ENCODE measurements at places on chromosomes 7 and 10.
A peak's percentile ranks its signal among the peaks of the same experiment; 100 is the strongest.

- DNase-seq: peak; percentile 72
Observed at GRCh38 chr10:36492590-36493515, 632.5 kb upstream of the ANKRD30A start.

GRCh38 chr10:63415640-63416244 lies 50.0 kb downstream of the JMJD1C start:
- DNase-seq: no peak

- no peak for DNase-seq
Observed at GRCh38 chr7:136931169-136931867, 62.9 kb downstream of the CHRM2 start.

DNA sequence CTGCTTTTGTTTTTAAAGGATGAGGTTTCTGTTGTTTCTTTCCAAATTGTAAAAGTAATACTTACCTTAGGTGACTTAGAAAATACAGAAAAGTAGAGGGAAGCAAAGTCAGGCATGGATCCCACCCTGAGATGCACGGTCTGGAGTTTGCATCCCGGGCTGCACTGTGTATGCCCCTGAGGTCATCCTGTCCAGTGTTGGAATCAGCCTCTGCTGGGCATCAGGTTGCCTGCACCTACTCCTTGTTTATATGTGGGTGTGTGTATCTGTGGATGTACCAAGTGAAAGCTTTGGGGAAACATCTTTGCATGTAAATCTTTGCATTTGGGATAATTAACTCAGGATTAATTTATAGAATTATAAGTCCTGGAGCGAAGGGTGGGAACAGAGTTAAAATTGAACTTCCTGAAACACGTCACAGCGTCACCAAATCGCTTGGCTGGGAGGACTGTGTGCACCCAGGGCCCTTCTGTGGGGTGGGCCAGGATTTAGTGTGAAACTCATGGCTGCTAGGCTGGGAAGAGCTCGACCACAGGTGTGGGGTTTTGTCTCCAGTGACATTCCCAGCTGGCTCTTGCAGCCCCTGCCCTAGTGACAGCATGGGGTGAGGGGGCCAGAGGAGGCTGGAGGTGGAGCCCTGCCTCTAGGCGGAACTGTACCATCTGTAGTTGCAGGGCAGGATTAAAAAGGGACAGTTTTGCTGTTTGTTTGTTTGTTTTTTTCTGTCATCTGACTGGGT lies 27.9 kb downstream of the GTF2IRD1 start:
- DNase-seq: no peak

- DNase-seq: no peak
Observed at GRCh38 chr10:99513061-99513460, 19.7 kb upstream of the NKX2-3 start.

GRCh38 chr7:39248041-39248691 lies 270.5 kb downstream of the POU6F2 start:
- peak; percentile 38 for DNase-seq

GRCh38 chr10:42637648-42638054 lies 719 bp downstream of the ZNF33B start:
- no peak for DNase-seq

DNA sequence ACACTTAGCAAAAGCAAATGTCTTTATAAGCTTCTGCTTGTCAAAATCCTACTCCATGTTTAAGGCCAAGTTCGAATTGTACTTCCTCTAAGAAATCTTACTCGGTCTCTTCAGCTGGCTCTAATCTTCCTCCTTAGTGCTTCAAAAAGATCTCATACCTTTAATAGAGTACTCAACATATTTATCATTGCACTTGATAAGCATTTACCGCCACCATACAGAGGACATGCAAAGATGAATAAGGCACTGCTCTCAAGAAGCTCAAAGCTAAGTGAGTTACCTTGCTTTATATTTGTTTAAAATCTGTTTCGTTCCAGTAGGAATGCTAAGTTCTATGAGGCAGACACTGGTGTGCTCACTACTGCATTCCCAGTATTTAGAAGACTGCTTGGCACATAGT lies 61.9 kb upstream of the DNAJB12 start:
- no peak for DNase-seq

- no peak for DNase-seq
Observed at GRCh38 chr7:44283381-44284211, 41.8 kb downstream of the CAMK2B start.

DNA sequence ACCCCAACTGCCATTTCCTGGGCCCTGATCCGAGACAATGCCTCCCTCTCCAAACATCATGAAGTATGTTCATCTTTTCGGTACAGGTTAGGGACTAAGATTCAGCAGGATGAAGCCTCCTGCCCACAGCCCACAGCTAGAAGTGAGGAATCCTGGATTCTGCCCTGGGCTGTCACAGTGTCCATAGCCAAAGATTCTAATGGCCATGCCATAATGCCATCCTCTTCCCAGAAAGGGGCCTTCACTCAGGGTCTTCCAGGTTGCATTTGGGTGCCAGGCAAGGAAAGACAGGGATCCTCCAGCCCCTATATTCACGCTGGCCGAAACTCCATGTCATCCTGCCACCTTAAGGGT lies 15.7 kb upstream of the ZMIZ1 start:
- DNase-seq: no peak

DNA sequence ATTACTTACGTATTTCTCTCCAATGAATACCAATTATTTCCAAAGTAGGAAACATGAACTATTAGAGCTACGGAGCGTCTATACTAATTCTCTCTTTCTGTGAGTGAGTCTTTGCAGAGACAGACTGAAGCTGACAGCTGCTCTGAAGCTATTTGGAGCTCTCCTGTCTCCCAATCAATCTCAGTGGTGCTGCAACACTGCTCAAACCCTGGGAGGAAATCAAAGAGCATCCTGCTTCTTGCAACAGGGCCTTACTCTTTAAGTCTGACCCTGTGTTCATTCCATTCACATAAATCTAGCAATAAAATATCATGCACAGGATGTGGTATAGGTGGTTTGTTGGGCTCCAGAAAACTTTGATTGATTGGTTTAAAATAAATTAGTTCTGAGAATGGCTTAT lies 685.7 kb upstream of the IGFBP3 start:
- peak; percentile 59 for DNase-seq

DNA sequence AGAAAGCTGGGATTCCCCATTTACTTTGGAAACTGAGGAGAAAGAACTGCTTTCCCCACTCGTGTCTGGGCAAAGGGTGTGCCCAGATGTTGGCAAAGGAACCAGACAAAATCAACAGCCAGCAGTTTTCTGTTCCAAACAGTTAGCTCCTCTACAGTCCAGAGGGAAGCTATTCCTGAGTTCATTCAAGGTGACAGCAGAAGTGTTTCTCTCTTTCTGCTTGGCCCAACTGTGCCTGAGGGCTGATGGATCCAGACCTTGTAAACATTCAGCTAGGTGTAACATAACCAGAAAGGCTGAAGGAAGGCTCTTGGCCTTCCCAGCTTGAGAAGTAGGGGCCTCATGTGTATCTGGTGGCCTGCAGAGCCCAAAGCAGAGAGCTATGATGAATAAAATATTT lies 7.0 kb upstream of the ALDH18A1 start:
- DNase-seq: no peak

DNA sequence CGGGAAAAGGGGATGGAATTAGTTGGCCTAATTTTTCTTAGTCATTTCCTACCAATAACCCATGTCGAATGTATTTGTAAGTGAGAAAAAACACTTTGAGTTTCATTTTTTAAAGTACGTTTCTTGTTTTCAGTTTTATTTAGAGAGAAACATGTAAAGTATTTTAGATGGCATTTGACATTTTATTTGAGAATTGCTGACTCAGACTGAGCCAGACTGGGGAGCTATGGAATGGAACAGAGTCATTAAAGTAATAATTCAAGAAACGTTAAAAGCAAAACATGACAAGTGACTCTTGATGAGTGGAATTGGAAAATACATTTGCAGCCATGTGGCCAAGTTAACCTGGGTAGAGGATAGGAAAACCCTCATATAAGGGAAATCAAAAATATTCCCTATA lies 286.1 kb upstream of the NPSR1 start:
- DNase-seq: no peak

DNA sequence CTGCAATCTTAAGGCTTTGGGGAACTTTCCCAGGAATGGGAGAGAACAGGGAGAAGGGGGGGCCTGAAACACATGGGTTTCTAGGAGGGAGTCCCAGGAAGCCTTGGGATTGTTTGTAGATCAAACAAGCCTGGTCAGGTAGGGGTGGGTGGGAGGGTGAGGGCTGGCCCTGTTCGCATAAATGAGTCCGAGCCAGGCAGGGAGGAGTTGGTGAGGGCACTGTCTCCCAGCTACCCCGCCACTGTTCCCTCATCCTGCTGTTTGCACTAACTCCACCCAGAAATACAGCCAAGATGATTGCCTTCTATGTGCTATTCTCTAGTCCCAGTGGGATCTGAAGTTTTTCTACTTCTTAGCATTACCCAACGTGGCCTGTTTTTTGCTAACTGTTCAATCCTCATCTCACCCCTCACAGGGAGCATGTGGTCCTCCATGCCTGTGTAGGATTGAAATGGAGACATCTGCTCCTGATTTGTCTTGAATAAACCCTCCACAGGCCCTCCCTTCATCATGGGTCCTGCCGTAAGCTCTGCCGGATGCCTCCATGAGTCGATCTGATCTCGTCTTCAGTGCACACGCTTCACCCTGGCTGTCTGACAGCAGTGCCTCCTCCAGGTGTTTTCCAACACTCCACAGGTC lies 257.0 kb downstream of the COBL start:
- no peak for DNase-seq

DNA sequence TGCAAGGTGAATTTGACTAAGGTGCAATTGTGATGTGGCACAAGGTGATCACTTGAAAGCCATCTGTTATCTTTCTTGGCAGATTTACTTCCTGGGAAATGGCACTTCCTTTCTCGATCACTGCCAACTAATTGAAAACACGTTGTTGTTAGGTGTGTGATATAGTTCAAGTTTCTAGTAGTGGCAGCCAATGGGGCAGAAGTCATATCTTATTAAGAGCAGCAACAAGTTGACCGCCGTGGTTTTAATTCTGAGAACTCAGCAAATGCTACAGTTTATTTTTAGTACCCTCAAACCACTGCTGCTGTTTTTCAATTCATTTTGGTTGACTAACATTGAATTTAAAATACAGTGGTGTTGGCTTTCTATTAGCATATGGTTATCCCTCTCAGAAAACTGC lies 1.6 kb downstream of the CHN2 start:
- DNase-seq: no peak

GRCh38 chr7:79453558-79454360 lies at the start of gene MAGI2:
TSS of gene MAGI2 (minus strand) at chr7:79453667. CDS start at chr7:79453320, 347 bp downstream.
- peak; percentile 77 for DNase-seq

DNA sequence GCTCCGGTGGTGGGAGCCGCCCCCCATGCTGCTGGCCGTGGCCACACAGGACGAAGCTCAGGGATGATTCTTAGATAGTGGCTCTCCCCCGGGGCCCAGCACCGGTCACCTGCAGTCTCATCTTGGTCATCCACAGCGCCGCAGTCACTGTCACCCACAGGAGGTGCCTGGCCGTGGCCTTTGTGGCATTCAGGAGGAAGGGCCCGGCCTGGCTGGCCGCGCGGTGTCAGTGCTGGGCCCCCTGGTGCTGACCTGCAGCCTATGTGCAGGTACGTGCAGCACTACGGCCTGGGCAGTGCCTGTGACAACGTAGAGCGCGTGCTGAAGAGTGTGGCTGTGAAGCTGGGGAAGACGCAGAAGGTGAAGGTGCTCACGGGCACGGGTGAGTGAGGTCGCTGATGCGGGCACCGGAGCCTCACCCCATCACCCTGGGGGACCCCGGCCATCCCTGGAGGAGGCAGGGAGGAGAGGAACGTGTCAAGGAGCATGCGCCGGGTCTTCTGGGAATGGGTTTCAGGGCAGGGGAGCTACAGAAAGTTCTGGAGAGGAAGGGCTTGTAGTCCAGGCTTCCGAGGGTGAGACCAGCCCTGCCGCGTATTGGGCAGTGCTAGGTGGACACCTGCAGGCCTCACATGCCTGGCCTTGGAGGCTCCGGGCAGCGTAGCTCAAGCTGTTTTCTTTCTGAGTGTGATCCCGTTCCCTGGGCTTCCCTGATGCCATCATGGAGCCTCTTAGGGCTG lies 5.0 kb downstream of the SPRN start:
- no peak for DNase-seq

DNA sequence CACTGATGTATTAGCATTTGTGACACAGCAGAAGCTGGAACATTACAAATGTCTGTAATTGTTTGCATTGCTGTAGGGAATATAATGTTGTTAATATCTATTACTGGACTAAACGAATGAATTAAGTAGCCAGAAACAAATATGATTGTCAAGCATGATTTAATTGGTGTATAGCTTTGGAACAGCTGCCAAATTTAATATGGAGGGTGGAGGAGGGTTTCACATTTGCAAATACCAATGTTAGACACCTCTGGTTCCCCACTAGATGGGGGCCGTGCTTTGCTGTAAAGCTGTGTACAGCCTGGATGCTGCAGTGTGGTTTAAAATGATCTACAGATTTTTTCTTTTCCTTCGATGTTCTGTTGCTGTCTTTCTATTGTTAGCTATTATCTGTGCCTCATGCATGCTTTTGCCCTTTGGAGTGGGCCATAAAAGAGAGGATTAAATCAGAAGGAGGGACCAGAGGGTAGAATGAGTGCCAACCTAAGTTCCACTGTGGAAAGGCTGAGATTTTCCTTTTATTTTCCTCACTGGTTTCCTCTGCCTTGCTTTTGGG lies 23.1 kb downstream of the DNAJB9 start:
- peak; percentile 22 for DNase-seq

DNA sequence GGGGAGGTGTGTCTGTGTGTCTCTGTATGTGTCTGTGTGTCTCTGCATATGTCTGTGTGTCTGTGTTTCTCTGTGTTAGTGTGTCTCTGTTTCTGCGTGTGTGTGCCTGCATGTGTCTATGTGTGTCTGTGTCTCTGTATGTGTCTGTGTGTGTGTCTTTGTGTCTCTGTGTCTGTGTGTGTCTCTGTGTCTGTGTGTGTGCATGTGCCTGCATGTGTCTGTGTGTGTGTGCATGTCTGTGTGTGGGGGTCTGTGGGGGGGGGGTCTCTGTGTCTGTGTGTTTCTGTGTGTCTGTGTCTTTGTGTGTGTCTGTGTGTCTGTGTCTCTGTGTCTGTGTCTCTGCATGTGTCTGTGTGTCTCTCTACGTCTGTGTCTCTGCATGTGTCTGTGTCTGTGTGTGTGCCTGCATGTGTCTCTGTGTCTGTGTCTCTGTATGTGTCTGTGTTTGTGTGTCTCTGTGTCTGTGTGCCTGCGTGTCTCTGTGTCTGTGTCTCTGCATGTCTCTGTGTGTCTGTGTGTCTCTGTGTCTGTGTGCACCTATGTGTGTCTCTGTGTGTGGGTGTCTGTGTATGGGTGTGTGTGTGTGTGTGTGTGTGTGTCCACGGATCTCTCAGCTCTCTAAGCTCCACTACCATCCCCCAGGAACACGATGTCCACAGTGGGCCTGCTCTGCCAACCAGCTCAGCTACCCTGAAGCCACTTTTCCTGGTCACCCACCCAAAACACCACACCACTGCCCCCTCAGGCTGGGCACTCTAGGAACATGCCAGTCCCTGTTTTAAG lies 41.7 kb downstream of the RASGEF1A start:
- DNase-seq: no peak

- DNase-seq: peak; percentile 10
Observed at GRCh38 chr10:18822156-18822555, 162.9 kb downstream of the ARL5B start.
